ENCODE measurements at places on chromosomes 12 and 14. TPM values are rescaled to one million over a fixed set of nuclear protein-coding genes. Genes with fewer than 3 reads are reported as not detected.

ACRBP gene
- 0.66 TPM for total RNA-seq

DNA sequence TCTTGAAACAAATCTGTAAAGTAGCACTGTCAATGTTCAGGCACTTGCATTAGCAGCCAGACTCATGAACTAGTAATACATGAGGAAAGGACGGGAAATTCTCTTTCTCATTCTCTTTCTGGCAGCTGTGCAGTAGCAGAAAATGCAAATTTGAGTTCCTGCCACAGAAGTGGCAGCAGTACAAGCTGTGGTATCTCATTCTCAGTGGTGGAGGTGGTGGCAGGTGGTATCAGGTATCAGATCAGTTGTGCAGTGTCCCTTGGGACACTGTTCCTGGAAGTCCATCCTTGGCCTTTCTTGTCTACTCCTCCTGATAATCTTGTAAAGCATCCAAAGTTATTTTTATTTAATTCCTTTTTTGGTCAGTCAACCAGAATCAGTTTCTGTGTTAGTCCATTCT lies 103.0 kb downstream of the C12orf42 start:
- no peaks in the 10 kb centered on the region for H3K36me3 ChIP-seq
- no peak for DNase-seq

DNA sequence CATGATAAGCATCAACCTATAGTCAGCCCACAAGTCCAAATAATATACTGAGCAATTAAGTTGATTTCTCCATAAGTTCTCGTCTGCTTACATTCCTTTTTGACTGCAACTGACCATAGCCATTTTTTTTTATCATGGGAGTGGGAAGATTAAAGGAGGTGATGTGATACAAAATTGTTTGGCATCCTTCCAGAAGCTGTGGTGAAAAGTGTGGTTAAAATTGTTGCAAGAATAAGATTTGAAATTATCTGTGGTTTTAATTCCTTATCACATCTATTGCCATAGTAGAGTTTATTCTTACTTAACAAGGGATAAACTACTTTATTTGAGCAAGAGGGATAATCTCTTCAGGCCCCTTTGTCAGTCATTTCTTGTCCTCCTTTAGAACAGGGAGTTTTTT lies 50.7 kb downstream of the LIN52 start:
- no peak for DNase-seq
- H3K4me1 ChIP-seq, result no peaks in the 10 kb centered on the region
- H3K27me3 ChIP-seq, result no peaks in the 10 kb centered on the region
- no peak overlapping the region for H3K4me3 ChIP-seq

TMEM52B gene
- total RNA-seq, result 0.33 TPM

- no peaks in the 10 kb centered on the region for H3K27me3 ChIP-seq
- no peaks in the 10 kb centered on the region for H3K4me1 ChIP-seq
- H3K4me3 ChIP-seq, result no peak overlapping the region
- no peak for DNase-seq
- H3K36me3 ChIP-seq, result no peaks in the 10 kb centered on the region
Measured at GRCh38 chr12:65196762-65197567, 27.6 kb downstream of the LEMD3 start.

PLXNC1 gene
- total RNA-seq, result 21.4 TPM

DNA sequence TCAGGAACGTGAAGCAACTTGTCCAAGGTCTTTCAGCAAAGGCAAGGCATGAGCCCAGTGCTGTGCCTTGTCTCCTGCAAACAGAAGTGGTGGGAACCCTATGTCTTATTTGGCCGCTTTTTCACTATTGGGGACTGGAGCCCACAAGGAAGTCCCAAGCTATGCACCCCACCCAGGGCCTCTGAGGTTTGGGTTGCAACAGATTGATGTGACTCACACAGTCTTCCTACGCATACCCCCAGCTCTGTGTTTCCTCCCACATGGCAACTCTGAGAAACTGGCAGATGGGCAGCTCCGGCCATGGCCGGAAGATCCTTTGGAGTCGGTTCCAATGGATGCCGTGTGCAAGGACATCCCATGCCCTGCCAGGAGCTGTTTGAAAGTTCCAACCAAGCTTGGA lies 28.3 kb upstream of the CMKLR1 start:
- no peak for DNase-seq
- H3K27me3 ChIP-seq, result no peaks in the 10 kb centered on the region
- H3K4me3 ChIP-seq, result no peak overlapping the region
- no peak overlapping the region for H3K27ac ChIP-seq
- H3K4me1 ChIP-seq, result no peaks in the 10 kb centered on the region

DNA sequence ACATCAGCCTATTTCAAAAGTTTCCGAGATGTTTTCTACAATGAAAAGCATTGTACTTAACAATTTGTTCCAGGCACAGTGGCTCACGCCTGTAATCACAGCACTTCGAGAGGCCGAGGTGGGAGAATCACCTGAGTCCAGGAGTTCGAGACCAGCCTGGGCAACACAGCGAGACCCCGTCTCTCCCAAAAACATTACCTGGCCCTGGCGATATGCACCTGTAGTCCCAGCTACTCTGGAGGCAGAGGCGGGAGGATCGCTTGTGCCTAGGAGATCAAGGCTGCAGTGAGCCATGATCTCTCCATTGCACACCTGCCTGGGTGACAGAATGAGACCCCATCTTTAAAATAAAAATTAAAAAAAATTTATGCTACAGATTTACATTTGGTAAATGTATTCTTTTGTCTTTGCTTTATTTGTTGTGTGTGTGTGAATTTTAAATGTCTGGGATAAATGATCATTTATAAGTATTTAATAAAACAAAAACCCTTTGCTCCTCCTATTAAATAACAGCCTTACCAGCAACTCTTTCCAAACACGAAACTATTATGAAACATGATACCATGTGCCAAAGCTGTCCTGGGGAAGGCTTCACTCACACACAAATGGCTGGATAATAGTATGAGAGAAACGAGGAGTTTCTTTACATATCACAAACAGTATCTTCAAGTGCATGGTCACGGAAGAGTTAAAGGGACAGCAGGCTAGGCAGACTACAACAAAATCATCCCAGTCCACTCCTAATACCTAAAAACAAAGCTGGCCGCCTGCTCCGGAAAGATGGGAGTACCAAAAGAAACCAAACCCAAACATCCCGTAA lies 1.1 kb downstream of the ATXN3 start:
- H3K27ac ChIP-seq, result peak overlapping the region; percentile 98
- no peaks in the 10 kb centered on the region for H3K27me3 ChIP-seq
- H3K36me3 ChIP-seq, result no peaks in the 10 kb centered on the region
- no peaks in the 10 kb centered on the region for H3K4me1 ChIP-seq
- DNase-seq, result no peak

- peaks cover 5% of the 10 kb centered on the region for H3K36me3 ChIP-seq
- H3K4me1 ChIP-seq, result no peaks in the 10 kb centered on the region
- no peak for DNase-seq
- no peaks in the 10 kb centered on the region for H3K27me3 ChIP-seq
Measured at GRCh38 chr12:2806700-2807099, 5.8 kb upstream of the ITFG2 start.

KLRG1 gene
- total RNA-seq, result 3.9 TPM

TPH2 gene
- not detected for total RNA-seq

GRCh38 chr12:112466011-112466422 lies 47.3 kb downstream of the PTPN11 start:
- DNase-seq, result no peak
- H3K4me3 ChIP-seq, result no peak overlapping the region
- H3K27me3 ChIP-seq, result no peaks in the 10 kb centered on the region
- H3K27ac ChIP-seq, result no peak overlapping the region
- H3K36me3 ChIP-seq, result no peaks in the 10 kb centered on the region
- no peaks in the 10 kb centered on the region for H3K4me1 ChIP-seq

- DNase-seq, result peak; percentile 53
- H3K4me1 ChIP-seq, result no peaks in the 10 kb centered on the region
- H3K4me3 ChIP-seq, result no peak overlapping the region
- no peak overlapping the region for H3K27ac ChIP-seq
- no peaks in the 10 kb centered on the region for H3K27me3 ChIP-seq
Measured at GRCh38 chr14:21894003-21894897, 220.6 kb upstream of the OR4E1 start.
